Left renal cortex interstitium (tissue), 4 donors: ENCODE measurements at places on chromosomes 3 and 15. TPM values are rescaled to one million over a fixed set of nuclear protein-coding genes. Genes with fewer than 3 reads are reported as not detected.
A peak's percentile ranks its signal among the peaks of the same experiment; 100 is the strongest.

GRCh38 chr3:99509224-99509623, 129.2 kb upstream of the COL8A1 start:
- no peak for DNase-seq

DNA sequence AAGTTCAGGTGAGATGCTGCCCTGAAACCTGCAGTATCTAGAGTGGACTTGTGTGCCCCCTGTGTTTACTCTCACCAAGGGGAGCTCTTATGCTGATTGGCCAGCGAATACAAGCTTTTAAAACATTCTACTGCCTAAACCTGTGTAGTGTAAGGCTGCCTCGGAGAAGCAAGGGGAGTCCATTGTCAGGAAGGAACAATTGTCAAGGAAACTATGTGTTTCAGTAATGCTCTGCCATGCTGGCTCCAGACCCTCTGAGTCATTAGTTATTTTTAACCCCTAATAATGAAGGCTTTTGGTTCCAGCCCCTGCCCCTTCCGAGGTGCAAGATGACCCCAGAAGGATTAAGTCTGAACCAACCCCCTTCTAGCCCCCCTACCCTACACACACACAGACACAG, 66.1 kb upstream of the CHMP2B start:
- no peak for DNase-seq

DNA sequence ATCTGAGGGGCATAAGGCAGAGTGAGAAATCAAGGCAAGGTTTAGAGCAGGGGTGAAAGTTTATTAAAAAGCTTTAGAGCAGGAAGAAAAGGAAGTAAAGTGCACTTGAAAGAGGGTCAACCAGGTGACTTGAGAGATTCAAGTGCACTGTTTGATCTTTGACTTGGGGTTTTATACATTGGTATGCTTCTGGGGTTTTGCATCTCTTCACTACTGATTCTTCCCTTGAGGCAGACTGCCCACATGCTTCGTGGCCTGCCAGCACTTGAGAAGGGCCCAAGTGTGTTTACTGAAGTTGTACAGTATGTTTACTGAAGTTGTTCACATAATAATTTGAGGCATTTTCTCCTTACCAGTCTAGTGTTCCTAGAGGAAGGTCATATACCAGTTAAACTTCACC, 367.0 kb upstream of the UBE2E2 start:
- DNase-seq = no peak

DNA sequence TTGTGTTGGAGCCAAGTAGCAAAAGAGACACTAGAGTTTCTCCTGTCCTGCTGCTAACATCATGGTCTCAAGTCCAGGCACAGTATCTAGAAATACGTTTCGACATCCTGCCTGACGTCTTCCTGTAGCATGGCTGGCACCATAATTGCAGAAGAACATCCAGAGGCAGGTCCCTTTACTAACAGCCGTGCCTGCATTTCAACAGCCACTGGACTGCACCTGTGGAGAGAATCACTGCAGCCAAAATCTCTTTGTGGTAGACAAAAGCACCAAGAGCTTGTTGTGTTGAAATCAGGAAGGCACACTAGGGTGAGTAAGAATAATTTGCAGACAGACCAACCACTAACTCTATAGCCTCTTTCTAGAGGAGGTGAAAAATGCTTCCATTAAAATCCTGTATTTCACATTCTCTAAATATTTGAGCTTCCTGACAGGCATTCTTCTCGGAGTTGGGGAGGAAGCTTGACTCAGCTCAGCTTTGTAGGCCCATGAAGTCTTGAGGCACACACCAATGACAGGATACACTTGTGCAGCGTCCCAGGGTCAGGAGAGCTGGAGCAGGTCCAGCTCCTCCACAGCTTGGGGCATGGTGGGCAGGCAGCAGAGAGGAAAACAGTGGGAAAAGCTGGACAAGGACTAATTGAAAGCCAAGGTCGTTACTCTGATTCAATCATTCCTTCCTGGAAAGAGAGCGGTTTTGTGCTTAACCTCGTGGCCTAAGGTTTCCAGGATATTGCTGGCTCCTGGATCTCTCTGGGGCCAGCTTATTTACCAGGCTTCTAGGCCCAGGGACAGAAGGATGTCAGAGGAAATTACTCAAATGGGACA, 244.9 kb downstream of the FAM43A start:
- DNase-seq = peak; percentile 16

The TMEM266 gene
- 9.3 TPM for polyA plus RNA-seq
